ENCODE measurements at places on chromosomes 7 and 10.

GRCh38 chr10:62133618-62134017 is 135.0 kb downstream of the RTKN2 start:
- no peak for DNase-seq

DNA sequence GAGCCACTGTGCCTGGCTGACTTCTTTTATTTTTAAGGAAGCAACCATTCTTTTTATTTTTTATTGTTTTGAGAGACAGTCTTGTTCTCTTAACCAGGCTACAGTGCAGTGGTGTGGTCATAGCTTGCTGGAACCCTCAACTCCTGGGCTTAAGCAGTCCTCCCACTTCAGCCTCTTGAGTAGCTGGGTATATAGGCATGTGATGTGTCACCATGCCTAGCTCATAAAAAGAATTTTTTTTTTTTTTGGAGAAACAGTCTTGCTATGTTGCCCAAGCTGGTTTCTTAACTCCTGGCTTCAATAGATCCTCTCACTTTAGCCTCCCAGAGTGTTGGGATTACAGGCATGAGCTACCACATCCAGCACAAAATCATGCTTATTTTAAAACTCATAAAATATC is 5.8 kb downstream of the MCU start:
- no peak for DNase-seq

GRCh38 chr10:48725708-48726107 is 41.0 kb downstream of the WDFY4 start:
- DNase-seq = no peak

GRCh38 chr10:25064401-25064800 is 48.0 kb downstream of the THNSL1 start:
- DNase-seq = no peak

DNA sequence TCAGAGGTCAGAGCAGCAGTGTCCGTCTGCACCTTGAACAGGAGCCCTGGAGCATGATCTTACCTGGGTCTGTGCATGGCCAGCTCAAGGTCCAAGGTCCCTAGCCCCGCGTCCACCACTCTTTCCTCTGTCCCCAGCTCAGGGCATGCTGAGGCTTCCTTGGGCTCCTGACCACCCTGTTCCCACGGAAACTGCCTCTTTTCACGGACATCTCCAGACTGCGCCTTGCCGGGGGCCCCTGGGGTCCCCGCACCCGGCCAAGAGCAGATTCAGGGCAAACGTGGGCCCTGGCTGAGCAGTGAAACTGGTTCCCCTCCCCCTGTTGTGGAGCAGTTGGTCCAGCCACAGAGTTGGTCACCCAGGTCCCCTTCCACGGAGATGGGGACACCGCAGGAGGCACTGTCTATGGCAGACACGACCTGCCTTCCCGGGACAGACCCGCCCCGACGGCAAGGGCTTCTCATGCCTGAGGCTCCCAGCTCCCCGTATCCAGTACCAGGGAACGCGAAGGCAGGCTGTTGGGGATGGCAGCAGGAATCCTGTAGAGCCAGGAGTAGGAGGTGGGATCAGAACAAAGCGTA is 217.4 kb upstream of the PPP2R2D start:
- no peak for DNase-seq

- DNase-seq = peak; percentile 78
Measured at GRCh38 chr10:13717936-13718772, 131.4 kb downstream of the PRPF18 start.

DNA sequence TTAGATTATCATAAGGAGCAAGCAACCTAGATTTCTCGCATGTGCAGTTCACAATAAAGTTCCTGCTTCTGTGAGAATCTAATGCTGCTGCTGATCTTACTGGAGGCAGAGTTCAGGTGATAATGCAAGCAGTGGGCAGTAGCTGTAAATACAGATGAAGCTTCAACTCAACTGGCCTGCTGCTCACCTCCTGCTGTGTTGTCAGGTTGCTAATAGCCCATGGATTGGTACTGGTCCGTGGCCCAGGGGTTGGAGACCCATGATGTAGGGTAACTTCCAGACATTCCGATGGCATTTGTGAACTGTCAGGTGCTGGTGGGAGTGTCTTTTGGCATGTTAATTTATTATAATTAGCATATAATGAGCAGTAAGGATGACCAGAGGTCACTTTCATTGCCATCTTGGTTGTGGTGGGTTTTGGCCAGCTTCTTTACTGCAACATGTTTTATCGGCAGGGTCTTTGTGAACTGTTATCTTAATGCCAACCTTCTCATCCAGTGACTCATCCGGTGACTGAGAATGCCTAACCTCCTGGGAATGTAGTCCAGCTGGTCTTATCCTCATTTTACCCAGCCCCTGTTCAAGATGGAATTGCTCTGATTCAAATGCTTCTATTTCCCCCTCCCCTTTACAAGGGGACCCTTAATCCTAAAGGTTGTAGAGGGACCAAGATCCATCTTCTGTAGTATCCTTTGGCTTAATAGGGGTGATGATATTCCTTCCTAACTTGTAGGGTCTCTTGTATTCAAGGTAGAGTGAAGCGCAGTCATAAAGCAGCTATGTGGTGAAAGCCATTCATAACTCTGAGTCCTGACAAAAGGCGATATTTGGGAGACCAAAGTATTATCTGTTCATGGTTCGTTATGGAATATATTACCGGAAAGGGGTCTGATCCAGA is 165.8 kb downstream of the CCSER2 start:
- DNase-seq = peak; percentile 12

- no peak for DNase-seq
Measured at GRCh38 chr7:107838816-107839565, 36.0 kb upstream of the SLC26A3 start.

DNA sequence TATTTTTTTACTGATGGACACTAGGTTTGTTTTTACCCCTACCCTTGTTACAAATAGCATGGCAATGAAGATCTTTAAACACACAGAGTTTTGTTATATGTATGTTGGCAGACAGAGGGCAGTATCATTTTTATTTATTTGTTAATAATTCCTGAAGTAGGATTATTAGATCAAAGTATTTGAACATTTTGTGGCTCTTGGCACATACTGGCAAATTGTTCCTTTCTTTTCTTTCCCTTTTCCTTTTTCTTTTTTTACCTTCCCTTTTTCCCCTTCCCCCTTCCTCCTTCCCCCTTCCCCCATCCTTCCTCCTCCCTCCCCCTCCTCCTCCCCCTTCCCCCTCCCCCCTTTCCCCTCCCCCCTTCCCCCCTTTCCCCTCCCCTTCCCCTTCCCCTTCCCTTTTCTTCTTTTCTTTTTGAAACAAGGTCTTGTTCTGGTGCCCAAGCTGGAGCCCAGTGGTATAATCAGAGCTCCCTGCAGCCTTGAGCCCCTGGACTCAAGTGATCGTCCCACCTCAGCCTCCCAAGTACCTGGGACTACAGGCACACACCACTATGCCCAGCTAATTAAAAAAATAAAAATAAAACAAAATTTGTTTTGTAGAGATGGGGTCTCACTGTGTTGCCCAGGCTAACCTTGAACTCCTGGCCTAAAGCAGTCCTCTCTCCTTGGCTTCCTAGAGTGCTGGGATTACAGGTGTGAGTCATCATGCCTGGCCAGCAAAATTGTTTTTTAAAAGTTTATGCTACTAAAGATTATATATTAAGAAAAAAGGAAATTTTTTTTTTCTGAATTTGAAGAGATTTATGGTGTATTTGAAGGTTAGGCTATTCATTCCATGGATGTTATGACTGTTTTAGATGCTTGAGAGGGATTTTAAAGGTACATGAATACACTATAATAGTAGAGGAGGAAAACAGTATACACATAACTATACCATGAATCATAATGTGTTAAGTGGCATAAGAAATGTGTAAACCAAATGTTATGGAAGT is 39.3 kb downstream of the SEPTIN7 start:
- DNase-seq = peak; percentile 22
